ENCODE measurements at places on chromosomes 4 and X. TPM values are rescaled to one million over a fixed set of nuclear protein-coding genes. Genes with fewer than 3 reads are reported as not detected.

Gene BTK
- polyA plus RNA-seq = not detected

GRCh38 chrX:130119312-130119898 lies 9.1 kb upstream of the ELF4 start:
- no peak for DNase-seq

GRCh38 chrX:138026211-138026610 lies 460.3 kb downstream of the ZIC3 start:
- no peak for DNase-seq

GRCh38 chrX:3516051-3516541 lies 169.6 kb upstream of the MXRA5 start:
- DNase-seq = no peak

- DNase-seq = no peak
Observed at GRCh38 chr4:53273726-53274125, 92.1 kb downstream of the SCFD2 start.

DNA sequence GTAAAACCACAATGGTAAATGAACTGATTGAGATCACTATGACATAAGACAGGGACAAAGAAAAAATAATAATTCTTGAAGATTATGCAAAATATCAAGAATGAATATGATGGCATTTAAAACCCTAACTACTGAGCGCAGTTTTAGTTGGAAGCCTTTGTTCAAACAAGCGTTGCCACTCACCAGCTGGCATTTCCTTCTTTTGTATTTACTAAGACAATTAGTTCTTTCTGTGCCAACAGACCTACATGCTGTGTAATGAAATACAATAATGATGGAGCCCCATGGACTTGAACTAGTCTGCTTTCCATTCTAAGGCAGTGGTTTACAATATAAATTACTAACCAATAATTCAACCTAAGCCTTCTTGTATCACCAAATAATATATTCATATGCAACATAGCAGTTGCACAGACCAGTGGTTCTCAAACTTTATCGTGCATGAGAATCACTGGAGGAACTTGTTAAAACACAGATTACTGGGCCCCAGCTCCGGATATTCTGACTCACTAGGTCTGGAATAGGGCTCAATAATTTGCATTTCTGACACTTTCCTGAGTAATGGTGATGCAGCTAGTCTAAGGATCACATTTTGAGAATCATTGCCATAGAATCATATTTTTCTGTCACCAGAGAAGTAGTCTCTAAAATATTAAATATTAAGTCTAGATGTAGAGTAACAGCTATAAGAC lies 196.4 kb upstream of the MAGEB18 start:
- DNase-seq = no peak

DNA sequence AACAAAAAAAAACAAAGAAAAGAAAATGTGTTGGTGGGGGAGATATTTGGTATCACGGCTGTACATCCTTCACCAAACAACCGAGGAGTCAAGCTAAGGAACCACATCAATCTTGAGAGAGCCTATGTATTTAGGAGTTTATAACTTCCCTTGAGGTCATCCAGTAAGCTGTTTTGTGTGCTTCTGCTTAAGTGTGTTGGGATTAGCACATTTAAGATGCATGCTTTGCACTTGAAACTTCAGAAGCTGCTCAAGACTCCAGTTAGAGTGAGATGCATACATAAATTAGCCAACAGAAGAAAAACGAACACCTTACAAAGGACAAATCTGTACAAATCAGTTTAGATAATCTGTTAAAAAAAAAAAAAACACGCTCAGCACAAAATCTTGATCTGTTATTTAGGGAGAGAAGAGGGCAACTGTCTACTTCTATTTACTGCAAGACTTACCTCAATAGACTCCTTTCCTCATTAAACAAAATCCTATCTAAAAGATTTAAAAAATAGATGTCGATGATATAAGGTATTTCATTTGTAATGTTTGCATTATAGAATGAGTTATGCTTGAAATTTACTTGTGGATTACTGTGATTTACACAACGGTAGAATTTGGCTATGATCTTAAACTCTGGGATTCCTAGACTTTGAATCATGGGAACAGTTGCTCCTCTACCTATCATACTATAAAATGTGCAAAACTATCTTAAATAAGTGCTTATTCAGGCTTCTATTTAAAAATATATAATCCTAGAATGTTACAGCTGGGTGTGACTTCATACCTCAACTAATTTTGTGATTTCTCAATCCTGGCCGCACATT lies 53.8 kb upstream of the NAP1L5 start:
- no peak for DNase-seq

DNA sequence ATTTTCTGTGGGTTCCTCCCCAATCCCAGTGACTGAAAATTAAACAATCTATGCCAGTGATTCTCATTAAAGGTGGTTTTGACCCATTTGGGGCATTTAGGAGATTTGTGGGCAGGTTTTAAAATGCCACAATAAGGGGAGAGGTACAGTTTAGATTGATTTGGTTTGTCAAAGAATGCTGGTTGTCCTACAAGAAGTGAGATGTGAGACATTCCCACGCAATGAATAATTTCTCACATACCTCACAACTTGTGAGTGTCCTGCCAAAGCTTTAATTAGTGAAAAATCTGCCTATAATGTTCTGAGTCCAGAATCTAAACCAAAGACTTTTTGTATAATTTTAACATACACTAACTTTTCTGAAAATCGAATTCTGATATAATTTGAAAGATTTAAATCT lies 199.4 kb downstream of the MAPK10 start:
- no peak for DNase-seq

- DNase-seq = peak; percentile 68
Observed at GRCh38 chr4:94455081-94455480, 3.3 kb downstream of the PDLIM5 start.
